Hepatic stellate cell (primary cell): ENCODE measurements at places on chromosomes 7 and 10.

DNA sequence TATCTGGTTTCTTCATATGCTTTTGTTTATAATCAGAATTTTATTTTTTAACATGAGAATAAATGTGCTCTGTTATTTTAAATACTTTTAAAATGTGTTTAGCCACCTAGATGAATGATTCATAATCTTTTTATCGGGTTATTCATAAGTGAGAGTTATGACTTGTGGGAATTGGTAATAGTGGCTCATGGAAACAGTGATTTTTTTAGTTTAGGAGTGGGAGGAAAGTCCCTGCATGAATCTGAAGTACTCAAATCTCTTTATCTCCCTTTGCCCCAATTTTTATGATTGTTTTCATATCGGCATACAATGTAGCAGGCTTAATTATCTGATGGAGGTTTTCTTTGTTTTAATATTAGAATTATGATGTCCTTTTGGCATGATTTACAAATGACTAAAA lies 42.9 kb downstream of the TAX1BP1 start:
- no peak for DNase-seq

GRCh38 chr10:102119417-102120141 lies 589 bp downstream of the LDB1 start:
- DNase-seq: peak; percentile 92

- no peak for DNase-seq
Measured at GRCh38 chr10:91642831-91643692, 10.2 kb upstream of the PPP1R3C start.

DNA sequence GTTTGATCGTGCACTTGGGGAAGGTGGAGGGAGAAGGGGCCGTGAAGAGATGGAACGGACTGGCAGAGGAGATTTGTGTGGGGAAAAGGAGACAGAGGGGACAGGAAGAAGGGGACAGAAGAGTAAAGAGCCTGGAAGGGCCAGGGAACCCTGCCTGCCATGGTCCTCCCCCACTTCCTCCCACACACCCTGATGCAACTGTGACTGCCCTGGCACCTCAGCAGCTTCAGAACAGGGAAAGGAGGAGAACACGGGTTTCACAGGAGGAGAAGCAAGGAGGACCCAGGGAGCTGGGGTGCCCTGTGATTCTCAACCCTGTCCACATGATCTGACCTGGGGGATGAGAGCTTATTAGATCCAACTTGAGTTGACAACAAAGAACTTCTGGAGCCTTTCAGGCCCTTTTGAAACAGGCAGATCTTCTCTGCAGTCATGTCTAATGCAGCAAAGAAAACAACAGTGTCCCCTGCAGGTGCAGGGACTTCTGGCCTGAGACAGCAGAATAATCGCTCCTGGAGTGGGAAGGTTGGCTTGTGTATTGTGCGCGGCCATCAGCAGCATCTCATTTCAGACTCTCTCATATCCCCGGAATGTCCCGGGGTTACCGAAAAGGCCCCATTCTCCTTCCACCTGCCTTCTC lies 421.6 kb downstream of the PAXIP1 start:
- DNase-seq: no peak

- no peak for DNase-seq
Measured at GRCh38 chr7:29285861-29286260, 91.3 kb downstream of the CHN2 start.

- DNase-seq: peak; percentile 74
Measured at GRCh38 chr7:98400542-98401340, at the start of gene BAIAP2L1. TSS of gene BAIAP2L1 (minus strand) at chr7:98401090. CDS start at chr7:98400852, 238 bp downstream.

DNA sequence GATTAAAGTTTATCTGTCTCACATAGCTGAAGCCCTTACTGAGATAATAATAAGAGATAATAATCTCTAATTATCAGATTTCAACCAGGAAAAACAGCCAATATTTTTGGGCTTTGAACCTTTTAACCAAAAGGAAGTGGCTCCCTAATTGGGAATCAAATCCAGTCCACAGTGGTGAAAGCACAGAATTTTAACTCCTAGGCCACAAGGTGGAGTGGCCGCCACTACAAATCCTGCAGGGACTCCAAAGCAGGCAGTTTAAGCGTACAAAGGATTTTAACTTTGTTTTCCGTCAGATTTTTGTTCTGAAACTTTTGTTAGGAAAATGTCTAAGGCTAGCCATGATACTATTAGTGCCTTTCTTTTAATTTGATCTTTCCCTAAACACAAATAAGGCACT lies 99.6 kb upstream of the CCNY start:
- DNase-seq: peak; percentile 24

DNA sequence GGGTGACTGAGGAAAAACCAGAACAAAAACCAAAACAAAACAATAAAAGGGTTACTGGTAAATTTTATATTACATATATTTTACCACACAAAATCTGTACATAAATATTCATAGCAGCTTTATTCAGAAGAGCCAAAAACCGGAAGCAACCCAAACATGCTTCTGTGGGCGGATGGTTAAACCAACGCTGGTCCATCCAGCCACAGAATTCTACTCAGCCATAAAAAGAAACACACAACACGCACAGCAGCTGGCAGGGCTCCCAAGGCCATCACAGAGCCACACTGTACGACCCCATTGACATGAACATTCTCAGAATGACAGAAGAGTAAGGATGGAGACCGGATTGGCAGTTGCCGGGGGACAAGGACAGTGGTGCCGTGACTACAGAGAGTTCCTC lies 83.6 kb downstream of the PROSER2 start:
- no peak for DNase-seq

- no peak for DNase-seq
Measured at GRCh38 chr10:50618624-50619023, 5.1 kb downstream of the SGMS1 start.

DNA sequence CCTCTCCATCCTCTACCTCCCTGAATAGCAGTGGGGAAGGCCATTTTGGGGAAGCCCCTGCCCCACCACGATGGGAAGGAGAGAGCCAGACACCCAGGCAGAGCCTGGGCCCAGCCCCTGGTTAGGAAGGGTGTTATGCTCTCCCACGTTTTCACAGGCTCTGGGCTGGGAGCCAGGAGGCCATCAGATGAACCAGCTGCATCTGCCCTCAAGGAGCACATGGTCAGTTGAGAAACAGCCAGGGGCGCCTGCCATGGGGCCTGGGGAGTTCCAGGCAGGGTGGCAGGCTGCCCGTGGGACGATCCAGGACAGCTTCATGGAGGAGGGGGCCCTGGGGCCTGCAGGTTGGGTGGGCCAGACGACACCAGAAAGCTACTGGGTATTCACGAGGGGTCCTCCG lies 47.5 kb downstream of the CAMK2B start:
- peak; percentile 57 for DNase-seq

- DNase-seq: peak; percentile 76
Measured at GRCh38 chr10:79070081-79070605, 1.4 kb downstream of the ZMIZ1 start.

- DNase-seq: no peak
Measured at GRCh38 chr7:41459623-41460261, 243.1 kb downstream of the INHBA start.

DNA sequence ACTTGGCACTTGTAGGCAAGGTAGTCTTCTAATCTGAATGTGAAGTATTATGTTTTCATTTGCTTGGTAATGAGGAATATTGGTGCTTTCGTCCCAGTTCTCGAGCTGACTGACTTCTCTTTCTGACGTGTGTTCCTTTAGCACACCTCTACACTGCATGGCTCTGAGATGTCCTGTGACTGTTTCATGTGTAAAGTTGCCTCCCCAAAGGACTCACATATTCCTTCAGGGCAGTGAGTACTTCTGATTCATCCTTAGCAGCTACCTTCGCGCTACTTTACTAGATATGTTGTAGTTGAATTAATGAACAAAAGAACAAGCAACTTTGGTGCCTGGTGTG lies 113.7 kb downstream of the EGFR start:
- DNase-seq: no peak

DNA sequence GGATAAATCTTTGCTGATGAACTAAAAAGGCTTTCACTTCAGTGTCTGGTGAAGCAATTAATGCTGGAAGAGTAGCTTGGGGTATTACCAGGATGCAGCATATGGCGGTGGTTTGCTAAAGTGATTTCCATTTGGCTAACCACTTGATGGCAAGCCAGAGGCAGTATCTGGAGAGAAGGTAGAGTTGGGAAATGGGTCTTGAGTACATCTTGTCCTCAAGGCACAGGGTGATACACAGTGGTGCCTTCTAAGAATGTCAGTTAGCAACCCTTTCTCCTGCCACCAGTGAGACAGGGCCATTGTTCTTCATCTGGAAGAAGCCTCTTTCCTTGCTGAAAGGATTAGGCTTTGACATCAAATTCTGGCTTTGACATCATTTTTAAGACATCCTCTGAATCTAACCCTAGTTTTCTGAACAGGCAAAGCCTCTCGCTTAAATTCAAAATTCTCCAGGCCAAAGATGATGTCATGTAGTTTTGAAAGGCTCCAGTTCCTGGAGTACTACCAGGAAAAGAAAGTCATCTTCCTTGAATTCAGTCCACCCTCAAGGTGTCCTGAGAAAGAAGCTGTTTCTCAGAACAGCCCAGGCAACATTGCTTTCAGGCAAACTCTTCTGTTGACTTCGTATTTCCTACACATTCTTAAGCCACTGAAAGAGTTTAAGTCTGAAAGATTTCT lies 162.4 kb downstream of the ARID5B start:
- DNase-seq: no peak

DNA sequence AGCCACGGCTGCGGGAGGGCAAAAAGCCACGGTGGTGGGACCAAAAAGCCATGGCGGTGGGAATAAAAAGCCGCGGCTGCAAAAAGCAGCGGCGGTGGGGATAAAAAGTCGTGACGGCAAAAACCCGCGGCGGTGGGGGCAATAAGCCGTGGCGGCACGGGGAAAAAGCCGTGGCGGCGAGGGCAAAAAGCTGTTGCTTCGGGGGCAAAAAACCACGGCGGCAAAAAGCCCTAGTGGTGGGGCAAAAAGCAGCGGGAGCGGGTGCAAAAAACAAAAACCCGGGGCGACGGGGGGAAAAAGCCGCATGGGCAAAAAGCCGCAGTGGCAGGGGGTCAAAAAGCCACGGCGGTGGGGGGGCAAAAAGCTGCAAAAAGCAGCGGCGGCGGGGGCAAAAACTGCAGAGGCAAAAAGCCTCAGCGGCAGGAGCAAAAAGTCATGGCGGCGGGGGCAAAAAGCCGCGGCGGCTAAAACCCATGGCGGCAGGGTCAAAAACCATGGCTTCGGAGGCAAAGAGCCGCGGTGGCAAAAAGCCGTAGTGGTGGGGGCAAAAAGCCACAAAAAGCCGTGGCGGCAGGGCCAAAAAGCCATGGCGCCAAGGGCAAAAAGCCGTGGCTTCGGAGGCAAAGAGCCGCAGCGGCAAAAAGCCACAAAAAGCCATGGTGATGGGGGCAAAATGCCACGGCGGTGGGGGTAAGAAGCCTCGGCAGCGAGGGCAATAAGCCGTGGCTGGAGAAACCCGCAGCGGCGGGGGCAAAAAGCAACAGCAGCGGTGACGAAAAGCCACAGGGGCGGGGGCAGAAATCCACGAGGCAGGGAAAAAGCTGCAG lies 525.8 kb downstream of the ZNF33B start:
- no peak for DNase-seq

GRCh38 chr7:116626886-116627285 lies 45.1 kb upstream of the MET start:
- DNase-seq: no peak

DNA sequence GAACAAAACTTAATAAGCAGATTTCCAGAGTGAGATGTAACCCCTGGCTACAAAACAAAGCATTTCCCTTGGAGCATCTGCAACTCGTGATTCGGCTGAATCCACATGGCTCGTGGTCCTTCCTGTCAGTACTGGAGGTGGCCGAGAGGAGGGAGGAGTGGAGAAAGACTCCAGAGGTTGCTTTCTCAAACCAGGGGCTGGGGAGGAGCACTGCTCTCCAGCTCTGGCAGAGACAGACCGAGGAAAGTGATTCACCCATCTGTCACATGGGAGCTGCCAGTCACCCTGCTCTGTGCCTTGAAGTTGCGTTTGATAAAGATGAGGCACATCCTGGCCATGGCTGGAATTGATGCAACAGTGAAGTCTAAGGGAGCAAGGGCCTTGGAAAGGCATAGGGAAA lies 72.7 kb downstream of the COL13A1 start:
- peak; percentile 96 for DNase-seq

DNA sequence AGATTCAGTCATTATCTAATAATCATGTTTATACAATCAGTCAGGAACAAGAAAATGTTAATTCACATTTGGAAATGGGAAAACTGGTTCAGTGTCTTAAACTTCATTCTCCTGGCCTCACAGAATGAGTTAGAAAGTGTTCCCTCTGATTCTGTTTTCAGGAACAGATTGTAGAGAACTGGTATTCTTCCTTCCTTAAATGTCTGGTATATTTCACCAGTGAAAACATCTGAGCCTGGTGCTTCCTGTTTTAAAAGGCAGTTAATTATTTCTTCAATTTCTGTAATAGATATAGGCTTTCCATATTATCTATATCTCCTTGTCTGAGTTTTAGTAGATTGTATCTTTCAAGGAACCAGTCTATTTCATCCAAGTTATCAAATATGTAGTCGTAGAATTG lies 97.1 kb upstream of the TMEM168 start:
- no peak for DNase-seq

- DNase-seq: no peak
Measured at GRCh38 chr10:3782146-3782450, 2.9 kb downstream of the KLF6 start.

DNA sequence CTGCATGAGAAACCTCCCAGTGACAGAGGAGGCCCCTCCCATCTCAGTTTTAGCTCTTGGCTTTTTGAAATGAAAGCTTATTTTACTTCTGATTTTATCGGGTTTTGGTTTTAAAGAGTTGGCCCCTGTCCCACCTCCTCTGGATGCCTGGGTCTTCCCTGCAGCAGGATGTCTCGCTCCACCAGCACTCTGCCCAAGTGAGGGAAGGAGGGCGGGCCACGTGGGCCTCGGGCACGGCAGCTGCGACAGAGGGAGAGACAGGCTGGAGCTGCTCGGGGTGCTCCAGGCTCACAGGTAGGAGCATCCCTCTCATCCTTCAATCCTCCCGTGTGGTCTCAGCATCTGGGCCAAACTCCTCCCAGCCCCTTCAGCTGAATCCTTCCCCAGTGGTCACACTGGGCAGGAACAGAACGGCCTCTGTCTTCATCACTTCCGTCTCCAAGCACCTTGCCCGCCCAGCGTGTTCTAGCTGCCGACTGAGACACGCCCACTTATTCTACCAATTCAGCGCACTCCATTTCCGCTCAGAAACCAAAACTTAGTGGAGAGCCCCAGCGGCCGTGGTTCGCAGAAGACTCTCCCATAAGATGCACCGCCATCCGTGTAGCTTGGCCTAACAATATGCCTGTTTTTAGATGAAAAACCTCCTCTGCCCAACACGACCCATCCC lies 222.9 kb downstream of the GLRX3 start:
- DNase-seq: no peak

DNA sequence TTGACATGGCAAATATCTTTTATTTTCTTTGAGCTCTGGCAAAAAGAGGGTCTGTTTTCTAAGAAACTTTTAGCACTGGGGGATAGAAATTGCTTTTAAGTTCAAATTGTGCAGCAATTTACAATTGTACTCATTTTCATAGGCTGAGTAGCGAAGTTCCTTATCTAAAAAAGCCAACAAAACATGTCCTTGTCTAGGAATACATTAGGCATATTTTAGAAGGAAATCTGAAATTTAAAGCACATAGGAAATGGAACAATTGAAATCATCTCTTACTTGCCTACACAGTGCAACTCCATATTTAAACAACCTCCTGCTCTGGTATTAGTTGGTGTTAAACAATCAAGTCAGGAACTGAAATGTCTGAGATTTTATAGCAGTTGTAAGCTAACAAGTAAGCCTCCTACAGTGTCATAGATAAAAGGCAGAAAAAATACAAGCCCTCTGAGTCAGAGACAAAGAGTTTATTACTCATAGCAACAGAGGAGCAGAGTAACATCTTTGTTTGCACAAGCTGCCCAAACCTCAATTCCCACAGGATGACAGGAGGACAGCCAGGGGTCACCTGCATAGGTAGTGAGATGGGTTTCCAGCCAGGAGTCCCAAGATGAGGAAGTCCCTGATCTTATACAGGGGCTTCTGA lies 280.2 kb upstream of the HGF start:
- peak; percentile 26 for DNase-seq
